ENCODE measurements at places on chromosomes 13 and 19.

GRCh38 chr19:49861541-49862378 lies 5.6 kb downstream of the PNKP start:
- no peak for DNase-seq

DNA sequence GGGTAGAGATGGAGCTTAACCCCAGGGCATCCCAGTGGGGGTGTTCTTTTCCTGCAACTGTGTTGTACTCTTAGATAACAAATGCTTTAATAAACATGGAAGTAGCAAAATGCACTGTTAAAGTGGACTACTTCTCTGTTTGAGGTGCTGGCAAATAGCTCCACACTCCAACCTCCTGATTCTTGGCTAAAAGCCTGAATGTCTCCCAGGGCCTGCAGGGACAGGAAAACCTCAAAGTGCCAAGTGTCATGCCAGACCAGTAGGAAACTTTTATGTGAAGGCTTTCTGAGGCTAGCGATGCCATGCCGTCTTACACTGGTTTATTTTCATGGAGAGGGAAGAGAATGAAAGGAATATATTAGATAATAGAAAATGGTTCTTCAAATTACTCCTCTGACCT lies 6.8 kb downstream of the FREM2 start:
- DNase-seq: peak; percentile 18

- no peak for DNase-seq
Observed at GRCh38 chr13:30088312-30088855, 219.0 kb downstream of the KATNAL1 start.

DNA sequence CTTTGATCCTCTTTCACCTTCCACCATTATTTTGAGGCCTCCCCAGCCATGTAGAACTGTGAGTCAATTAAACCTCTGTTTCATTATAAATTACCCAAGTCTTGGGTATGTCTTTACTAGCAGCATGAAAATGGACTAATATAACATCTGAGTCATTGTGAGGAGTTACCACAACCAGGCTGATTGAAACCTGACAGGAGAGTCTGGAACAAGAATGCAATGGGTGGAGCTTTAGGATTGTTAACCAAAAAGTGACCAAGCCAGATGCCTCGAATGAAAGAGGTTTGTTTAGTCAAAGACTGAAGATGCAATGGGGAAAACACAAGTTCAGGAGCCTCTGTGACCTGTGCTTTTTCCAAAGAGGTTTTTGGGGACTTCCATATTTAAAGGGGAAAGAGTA lies 659.0 kb downstream of the SLITRK6 start:
- peak; percentile 31 for DNase-seq

DNA sequence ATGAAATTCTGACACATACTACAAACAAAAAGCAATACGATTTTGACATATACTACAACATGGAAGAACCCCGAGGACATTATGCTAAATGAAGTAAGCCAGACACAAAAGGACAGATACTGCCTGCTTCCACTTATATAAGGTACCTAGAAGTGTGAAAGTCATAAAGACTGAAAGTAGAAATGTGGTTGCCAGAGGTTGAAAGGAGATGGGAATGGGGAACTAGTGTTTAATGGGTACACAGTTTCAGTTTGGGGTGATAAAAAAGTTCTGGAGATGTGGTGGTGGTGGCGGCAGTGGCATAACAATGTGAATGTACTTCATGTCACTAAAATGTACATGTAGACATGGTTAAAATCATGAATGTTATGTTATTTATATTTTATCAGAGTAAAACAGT lies 12.1 kb upstream of the NDFIP2 start:
- no peak for DNase-seq

DNA sequence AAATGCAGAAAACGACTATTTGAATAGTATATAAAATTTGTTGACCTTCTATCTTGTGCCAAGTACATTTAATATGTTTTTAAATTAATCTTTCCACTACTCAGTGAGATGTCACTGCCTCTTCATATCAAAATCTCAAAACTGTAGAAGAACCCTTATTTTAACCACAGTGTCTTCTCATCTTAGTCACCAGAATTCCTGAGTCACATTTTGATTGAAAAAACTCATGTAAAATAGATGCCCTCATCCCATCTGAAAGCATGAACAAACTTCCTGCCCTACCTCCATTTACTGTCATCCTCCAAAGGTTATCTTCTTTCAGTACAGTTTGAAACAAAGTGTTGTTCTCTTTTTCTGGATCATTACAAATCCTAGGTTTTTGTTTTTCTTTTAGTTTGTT lies 1215.4 kb downstream of the PCDH9 start:
- DNase-seq: no peak

GRCh38 chr13:34747507-34747906 lies 194.6 kb upstream of the NBEA start:
- DNase-seq: no peak

GRCh38 chr13:94860981-94861407 lies 148.6 kb upstream of the SOX21 start:
- peak; percentile 24 for DNase-seq

- DNase-seq: no peak
Observed at GRCh38 chr13:38283346-38283745, 66.3 kb upstream of the UFM1 start.

- no peak for DNase-seq
Observed at GRCh38 chr13:50864492-50864891, 21.0 kb upstream of the DLEU7 start.

- DNase-seq: no peak
Observed at GRCh38 chr19:14002571-14003250, 3.4 kb downstream of the RFX1 start.

GRCh38 chr19:35144600-35145436 lies 1.8 kb downstream of the FXYD7 start:
- DNase-seq: no peak

GRCh38 chr19:46495786-46496099 lies at the start of gene PNMA8B:
TSS of gene PNMA8B (minus strand) at chr19:46495867. CDS start at chr19:46495465, 402 bp downstream.
- DNase-seq: peak; percentile 87

GRCh38 chr13:51158880-51159518 lies 47.9 kb upstream of the C13orf42 start:
- peak; percentile 57 for DNase-seq

- DNase-seq: no peak
Observed at GRCh38 chr13:61362522-61362921, 53.1 kb downstream of the PCDH20 start.

DNA sequence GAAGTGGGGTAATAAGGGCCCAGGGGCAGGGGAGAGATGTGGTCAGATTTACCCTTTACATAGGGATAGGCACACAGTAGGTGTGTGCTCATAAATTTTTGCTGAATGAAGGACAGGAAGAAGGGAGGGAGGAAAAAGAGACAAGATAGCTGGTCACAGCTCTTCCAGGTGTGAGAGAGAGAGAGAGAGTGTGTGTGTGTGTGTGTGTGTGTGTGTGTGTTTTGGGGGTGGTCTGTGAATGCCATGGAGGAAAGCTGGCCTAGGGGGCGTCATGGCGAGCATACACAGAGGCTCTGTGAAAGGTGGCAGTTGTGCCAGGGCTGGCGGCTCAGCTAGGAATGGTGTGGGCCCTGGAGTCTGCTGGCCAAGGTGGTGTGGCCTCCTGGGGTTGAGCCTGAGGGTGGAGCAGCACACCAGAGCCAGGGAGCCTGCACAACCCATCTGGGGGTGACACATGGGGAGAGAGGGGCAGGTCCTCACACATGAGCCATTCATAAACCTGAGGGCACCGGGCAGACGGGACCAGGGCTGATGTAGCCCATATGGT lies 6.0 kb upstream of the PRX start:
- no peak for DNase-seq

- DNase-seq: no peak
Observed at GRCh38 chr13:102538938-102539337, 57.8 kb upstream of the TPP2 start.

DNA sequence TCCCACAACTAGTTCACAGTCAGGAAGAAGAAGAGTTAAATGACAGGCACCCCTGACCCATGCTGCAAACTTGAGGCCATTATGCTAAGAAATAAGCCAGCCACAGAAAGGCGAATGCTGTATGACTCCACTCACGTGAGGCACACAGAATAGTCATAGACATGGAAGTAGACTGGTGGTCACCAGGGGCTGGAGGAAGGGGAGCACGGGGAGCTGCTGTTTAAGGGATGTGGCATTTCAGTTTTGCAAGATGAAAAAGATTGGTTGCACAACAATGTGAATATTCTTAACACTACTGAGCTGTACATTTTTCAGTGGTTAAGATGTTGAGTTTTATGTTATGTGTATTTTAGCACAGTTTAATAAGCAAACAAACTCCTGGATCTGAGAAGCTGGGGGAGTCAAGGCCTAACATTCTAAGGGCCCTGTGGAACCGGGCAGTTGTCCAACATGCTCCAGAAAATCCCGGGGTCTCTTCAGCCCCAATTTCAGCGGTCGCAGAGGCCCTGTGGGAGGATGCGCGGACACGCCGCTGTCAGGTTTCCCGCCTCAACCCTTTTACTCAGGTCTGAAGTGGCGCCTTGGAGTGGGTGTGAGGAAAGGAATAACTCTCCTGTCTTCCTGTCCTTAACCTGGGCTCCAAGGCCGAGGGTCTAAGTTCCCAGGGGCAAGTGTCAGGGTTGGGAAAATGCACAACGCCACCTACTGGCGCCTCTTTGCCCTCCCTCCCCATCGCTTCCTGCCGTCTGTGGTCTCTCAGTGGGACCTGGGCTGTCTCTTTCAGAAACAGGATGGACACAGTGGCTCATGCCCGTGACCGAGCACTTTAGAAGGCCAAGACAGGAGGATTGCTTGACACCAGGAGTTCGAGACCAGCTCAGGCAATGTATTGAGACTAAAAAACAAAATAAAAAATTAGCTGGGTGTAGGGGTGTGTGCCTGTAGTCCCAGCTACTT lies 4.4 kb upstream of the TMEM272 start:
- no peak for DNase-seq

DNA sequence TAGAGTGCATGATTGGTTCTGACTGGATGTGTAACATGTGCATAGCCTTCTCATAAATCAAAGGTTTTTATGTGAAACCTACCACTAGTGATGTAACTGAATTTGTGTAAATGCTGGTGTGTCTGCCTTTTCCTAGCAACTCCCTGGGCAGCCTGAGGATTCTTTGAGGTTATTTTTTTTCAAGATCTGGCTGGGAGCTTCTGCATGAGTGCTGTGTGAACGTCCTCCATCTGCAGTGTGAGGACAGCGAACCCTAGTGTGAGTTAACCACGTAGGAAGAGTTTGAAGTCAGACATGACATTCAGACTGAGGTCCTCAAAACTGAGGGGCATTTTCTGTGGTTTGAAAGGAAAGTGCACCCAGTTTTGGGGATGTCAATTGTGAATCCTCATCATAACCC lies 39.9 kb downstream of the DPRX start:
- no peak for DNase-seq

DNA sequence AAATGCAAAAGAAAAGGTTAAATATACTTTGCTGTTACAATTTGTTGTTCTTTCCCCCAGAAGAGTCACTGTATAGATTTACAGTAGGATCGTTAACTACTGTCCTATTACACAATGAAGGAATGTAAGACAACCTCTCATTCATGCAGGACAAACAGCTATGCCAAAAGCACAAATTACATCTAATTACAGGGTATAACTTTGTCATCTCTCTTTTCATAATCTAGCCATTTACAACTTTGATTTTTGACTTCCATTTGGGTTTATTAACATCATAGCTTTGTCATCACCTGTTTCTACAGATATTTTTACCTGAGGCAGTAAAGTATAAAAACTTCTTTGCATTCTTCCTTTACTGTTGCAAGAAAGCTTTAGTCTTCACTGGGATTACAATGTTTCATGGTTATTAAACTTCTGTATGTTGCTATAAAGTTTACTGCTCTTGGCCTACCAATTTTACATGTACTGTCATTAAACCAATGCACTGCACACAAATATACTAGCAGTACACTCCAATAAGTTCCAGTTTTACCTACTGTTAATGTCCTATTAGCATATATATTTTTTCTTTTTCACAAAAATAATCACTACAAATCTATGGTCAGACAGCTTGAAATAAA lies 18.9 kb downstream of the MICU2 start:
- DNase-seq: no peak

- DNase-seq: no peak
Observed at GRCh38 chr13:60484865-60485264, 87.8 kb downstream of the TDRD3 start.

- no peak for DNase-seq
Observed at GRCh38 chr13:75764251-75764925, 128.3 kb downstream of the LMO7 start.

DNA sequence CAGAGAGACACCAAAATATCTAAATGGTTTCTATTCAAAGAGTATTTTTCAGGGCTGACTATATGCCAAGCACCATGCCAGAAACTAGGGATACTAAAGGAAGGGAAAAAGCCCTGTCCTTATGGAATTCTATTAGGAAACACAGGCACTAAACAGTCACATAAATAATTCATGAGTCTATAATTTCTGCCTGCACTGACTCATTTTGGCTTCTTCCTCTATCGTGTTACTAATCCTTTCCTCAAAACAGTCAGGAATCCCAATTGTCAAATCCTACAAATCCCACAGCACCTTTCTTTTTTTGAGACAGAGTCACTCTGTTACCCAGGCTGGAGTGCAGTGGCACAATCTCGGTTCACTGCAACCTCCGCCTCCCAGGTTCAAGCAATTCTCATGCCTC lies 29.2 kb downstream of the XPO4 start:
- peak; percentile 64 for DNase-seq

GRCh38 chr13:69461397-69461796 lies 646.2 kb upstream of the ATXN8OS start:
- DNase-seq: peak; percentile 15

GRCh38 chr13:74452881-74453280 lies 318.7 kb upstream of the KLF12 start:
- no peak for DNase-seq

DNA sequence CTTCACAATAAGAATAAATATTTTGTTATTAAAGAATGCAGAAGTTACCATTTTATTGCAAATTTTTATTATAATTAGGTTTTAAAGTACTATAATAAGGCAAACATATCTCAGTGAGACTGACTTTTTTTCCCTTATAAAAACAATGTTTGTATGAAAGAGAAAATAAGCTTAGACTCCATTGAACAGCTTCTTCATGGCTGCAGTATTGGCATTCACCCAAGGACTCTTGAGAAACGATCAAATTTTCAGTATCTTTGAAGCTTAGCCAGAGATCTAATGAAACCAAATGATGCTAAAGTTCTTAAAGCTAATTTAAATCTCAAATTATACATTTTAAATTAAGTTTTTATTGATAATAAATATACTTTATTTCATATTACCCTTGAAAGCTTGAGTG lies 128.3 kb downstream of the GGACT start:
- no peak for DNase-seq

- no peak for DNase-seq
Observed at GRCh38 chr19:38056646-38057045, 149.6 kb downstream of the SIPA1L3 start.

DNA sequence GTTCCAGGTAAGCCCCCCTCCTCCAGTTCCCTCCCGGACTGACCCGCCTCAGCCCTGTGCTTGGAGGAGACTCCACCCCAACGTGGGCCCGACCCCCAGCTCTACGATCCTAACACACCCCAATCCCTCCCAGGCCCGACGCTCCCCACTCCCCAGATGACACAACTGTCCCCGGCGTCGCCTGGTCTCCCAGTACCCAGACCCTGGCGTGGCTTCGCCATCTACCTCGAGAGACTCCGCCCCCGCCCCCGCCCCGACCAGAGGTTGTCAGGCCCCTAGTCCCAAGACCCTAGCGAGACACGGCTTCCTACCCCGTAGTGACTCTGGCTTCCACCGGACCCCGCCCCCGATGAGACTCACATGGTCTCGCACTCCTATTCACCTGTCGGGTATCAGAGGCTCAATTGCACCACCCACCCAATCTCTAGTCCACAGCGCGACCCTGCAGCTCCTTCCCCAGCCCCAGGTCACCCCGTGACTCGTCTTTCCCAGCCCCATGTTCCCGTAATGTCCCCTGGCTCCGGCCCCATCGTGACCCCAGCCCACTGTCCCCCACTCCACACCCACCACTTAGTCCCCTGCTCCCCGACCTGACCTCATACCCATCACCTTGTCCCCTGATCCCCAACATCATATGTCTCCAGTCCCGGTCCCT lies 2.9 kb downstream of the CD37 start:
- DNase-seq: no peak

Data from astrocyte of the hippocampus (primary cell).